ENCODE measurements at places on chromosomes 4 and X.

- no peak for DNase-seq
Observed at GRCh38 chrX:87583679-87584078, 66.1 kb downstream of the KLHL4 start.

DNA sequence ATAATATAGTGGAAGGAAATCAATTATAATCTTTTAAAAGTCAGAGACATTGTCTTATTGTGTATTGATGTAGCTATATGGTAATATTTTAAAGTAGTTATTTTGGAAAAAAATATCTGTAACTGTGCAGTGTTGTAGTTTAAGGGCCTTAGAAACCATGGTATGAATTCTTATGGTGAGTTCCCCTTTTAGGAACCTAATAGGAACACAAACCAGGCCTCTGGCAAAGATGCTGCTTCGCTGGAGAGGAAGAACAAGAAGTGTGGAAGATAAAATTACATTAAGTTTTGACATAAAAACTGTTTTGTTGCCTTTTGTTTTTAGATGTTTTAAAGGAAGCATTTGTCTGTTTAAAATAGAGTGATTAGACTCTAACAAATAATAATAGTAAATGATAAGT, 10.9 kb upstream of the TMPRSS11D start:
- no peak for DNase-seq

GRCh38 chr4:6854098-6854744, 55.4 kb upstream of the TBC1D14 start:
- DNase-seq = no peak

DNA sequence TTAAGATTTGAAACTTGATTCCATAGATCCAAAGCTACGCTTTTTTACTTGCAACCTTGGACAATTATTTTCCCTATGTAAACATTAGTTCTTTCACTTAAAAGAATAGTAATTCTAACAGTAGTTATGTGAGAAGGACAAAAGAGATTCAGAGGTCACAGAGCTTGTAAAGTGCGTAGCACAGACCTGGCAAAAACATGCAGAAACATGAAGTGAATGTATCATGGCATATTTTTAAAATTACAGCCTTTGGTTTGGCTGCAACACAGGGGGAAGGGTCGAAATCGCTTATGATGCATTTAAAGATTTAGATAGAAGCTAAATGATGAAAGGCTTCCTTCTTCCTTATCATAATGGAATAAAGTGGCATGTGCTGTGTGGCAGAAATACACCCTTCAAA, 1068.8 kb downstream of the ARAP2 start:
- DNase-seq = no peak

GRCh38 chr4:70842761-70843435, 3.2 kb upstream of the GRSF1 start:
- DNase-seq = no peak
